ENCODE measurements at places on chromosomes 13 and 19.

GRCh38 chr13:30608364-30608763, 9.4 kb upstream of the USPL1 start:
- DNase-seq: no peak

GRCh38 chr13:23790577-23791170, 98.5 kb downstream of the MIPEP start:
- DNase-seq: peak; percentile 96

- no peak for DNase-seq
These were observed 33.2 kb downstream of the RNASEH2B start for GRCh38 chr13:50942630-50943311.

GRCh38 chr19:8390617-8390981, 439 bp downstream of the RAB11B start:
- peak; percentile 90 for DNase-seq

GRCh38 chr13:24740014-24740890, 23.7 kb upstream of the RNF17 start:
- DNase-seq: no peak

- DNase-seq: peak; percentile 83
These were observed 4.7 kb downstream of the PNMA8A start for GRCh38 chr19:46466536-46467196.

- DNase-seq: peak; percentile 6
These were observed 40.3 kb downstream of the ZNF557 start for GRCh38 chr19:7109678-7110289.

DNA sequence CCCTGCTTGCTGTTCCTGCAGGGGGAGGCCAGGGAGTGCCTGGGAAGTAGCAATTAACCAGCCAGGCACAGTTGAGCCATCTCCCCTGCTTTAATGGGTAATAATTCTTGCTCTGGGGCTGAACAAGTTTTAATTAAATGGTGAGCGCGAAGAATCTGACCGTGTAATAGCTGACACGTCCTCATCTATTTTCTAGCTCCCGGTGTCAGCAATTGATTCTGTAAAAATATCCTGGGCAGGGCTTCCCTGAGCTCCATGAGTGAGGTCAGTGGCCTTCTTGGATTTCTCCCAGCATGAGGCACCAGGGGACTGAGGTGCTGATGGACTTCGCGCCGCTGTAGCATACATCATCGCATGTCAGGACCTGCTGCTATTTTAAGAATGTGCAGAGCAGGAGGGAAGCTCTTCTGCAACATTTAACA, 26.9 kb downstream of the SIPA1L3 start:
- no peak for DNase-seq

DNA sequence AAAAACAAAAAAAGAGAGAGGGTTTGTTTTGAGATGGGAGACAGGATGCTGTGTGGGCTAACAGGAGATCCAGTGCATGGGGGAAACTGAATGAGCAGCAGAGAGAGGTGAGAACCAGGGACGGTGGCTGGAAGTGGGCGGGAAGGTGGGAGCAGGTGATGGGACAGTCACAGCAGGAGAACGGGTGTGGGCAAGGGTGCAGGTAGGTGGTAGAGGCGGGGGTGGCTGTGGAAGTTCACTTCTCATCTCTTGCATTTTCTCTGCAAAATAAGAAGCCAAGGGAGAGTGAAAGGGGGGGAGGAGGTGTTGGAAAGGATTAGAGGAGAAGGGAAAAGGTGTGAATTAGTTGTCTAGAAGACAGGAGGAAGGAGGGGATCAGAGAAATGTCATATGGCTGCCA, 21.9 kb downstream of the FBXO17 start:
- DNase-seq: no peak

DNA sequence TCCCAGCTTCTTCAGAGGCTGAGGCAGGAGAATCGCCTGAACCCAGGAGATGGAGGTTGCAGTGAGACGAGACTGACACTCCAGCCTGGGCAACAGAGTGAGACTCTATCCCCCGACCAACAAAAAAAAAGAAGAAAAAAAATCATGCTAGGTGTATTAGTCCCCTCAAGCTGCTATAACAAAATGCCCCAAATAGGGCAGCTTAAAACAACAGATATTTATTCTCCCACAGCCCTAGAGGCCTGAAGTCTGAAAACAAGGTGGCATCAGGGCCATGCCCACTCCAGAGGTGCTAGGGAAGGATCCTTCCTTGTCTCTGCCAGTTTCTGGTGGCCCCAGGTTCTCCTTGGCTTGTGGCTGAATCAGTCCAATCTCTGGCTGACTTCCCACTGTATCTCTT, 8.6 kb upstream of the EHD2 start:
- DNase-seq: no peak

DNA sequence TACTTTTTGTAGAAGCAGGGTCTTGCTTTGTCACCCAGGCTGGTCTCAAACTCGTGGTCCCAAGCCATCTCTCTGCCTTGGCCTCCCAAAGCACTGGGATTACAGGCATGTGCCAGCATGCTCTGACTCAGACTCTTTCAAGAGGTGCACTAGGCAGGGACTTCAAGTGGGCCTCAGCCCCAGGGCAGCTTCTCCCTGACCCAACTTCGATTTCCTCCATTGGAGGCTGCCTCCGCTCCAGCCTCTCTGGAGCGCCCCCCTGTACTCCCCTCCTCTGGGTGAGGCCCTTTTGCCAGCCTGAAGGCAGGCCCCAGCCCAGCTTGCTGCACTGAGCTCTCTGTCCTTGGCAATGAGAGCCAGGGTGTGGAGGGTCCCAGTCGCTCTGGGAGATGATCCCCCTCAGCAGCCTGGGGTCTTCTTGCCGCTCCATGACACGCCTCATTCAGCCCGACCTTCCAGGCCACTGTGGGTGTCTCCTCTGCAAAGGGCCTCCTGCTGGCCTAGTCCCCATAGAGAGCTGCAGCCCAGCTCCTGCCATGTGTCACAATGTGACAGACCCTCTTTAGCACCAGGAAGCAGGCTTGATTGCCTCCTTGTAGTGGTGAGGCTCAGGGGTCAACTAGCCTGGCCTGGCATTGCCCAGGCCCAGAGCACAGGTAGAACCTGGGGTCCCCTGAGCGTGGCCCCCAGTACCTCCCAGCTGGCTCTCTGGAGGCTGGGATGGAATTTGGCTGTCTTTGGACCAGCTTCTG, 16.4 kb downstream of the CARM1 start:
- peak; percentile 32 for DNase-seq

- DNase-seq: peak; percentile 36
These were observed 1.1 kb downstream of the COMP start for GRCh38 chr19:18789883-18790565.

DNA sequence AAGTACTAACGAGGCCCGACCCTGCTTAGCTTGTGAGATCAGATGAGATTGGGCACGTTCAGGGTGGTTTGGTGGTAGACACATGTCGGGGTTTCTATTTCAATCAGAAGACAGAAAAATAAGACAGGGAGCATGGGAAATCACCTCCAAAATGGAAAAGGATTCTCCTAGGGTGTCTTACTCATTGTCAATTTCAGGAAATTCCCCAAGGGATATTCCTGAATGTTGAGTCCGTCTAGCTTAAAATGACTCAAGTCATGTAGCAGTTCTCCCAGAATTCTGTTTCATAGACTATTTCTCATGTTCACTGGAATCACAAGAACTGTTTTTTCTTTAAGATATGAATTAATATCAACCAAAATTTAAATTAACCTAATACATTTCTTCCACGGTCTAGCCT, 380.1 kb downstream of the EFNB2 start:
- peak; percentile 76 for DNase-seq

DNA sequence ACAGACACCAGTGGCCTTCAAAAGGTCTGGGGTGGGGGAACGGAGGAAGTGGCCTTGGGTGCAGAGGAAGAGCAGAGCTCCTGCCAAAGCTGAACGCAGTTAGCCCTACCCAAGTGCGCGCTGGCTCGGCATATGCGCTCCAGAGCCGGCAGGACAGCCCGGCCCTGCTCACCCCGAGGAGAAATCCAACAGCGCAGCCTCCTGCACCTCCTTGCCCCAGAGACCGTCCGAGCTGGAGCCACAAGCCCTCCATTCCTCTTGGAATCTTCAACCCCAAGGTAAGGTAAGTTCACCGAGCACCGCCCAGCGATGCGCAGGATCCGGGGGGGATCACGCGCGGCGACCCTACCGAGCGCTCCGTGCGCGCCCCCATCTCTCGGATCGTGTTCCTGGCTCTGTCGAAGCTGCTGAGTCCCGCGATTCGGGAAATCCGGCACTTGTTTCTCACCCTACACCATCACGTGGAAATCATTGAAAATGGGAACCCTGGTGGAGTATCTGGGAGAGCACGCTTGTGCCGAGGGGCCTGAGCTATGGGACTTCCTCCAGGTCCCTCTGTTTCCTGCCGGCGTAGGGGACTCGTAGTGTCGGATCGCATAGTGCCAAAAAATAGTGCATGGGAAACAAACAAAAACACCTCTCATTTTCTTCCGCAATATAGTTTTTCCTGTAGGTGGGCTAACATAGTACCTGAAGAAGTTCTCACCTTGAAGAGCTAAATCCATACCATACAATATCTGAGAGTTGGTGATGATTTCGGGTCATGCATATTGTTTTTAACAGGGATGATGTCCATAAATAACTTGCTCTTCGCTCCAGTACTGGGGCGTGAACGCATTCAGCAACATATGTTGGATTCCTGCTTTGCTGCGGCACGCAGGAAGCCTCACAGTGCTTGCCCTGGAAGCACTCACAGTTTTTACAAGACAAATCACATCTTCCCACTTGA, 9.3 kb downstream of the PDX1 start:
- DNase-seq: no peak

DNA sequence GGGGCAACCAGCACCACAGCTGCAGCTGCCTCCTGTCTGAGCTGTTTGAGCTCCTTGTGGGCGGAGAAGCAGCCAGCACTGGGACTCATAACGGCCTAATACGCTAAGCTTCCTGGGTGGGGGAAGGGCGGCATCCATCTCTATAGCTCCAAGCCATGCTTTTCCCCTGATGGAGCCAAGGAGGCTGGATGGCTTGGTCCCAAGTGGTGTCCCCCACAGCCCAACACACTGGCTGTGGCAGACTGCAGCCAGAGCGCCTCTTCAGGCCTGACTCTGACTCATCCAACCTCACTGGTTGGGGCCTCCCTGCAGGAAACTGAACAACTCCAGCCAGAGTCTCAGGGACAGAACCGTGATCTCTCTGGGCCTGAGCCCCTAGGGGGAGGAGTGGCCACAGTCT, 537.3 kb downstream of the SUCLA2 start:
- peak; percentile 78 for DNase-seq

GRCh38 chr19:17954401-17954800, 12.5 kb upstream of the KCNN1 start:
- no peak for DNase-seq

DNA sequence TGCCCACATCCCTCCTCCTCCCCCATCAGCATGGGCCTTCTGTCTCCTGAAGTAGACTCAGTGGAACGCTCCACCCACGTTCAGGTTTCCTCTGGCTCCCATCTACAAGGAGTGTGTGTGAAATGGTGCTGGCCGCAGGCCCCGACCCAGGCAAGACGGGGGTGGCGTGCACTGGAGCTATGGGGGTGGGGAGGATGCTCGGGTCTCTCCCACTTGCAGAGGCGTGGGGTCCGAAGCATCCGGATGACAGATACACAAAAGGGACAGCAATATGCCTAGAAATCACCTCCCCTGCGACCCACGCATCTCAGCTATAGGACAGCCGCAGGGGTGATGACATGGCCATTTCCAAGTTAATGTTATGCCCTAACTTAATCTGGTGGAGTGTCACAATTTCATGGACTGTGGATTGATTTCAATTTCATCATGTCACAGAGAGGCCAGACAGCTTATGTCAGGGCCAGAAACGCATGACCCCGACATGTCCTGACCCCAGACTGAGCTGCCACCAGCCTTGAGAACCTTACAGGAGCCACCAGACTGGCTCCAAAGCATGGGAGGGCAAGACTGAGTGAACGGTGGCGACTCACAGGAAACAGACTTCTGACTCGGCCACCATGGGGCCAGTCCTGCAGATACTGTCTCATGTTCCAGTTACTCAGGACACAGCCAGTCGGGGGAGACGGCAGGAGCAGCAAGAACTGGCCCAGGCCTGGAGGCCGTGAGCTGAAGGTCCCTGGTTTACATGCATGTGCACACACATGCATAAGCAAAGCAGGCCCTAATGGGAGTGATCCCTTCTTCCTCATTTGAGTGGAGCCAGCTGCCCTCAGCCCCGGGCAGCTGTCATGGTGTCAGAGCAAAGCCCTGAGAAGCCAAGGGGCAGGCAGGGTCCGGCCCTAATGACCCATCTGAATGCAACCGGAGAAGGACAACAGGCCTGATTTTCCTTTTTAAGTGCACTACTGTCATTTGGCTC, 82.2 kb downstream of the SLC7A1 start:
- DNase-seq: peak; percentile 39

- no peak for DNase-seq
These were observed 11.4 kb downstream of the MCF2L start for GRCh38 chr13:112980434-112980833.

GRCh38 chr19:19463348-19464117, 51.8 kb downstream of the TSSK6 start:
- peak; percentile 51 for DNase-seq

DNA sequence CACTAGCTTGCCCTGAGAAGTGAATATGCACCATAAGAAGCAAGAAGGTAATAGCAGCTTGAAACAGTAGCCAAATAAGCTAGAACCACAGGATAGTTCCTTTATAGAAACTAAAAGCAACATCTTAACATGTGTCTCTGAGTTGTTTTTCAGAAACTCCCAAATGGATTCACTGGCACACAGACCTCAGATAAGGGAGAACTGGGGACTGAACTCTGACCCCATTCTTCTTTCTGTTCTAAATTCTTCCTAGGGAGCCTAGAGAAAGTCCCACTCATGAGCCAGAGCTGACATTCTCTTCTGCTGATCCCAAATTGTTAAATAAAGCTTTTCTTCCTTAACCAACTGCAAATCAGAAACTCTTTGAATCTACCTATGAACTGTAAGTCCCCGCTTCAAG, 146.1 kb downstream of the PCDH9 start:
- no peak for DNase-seq

DNA sequence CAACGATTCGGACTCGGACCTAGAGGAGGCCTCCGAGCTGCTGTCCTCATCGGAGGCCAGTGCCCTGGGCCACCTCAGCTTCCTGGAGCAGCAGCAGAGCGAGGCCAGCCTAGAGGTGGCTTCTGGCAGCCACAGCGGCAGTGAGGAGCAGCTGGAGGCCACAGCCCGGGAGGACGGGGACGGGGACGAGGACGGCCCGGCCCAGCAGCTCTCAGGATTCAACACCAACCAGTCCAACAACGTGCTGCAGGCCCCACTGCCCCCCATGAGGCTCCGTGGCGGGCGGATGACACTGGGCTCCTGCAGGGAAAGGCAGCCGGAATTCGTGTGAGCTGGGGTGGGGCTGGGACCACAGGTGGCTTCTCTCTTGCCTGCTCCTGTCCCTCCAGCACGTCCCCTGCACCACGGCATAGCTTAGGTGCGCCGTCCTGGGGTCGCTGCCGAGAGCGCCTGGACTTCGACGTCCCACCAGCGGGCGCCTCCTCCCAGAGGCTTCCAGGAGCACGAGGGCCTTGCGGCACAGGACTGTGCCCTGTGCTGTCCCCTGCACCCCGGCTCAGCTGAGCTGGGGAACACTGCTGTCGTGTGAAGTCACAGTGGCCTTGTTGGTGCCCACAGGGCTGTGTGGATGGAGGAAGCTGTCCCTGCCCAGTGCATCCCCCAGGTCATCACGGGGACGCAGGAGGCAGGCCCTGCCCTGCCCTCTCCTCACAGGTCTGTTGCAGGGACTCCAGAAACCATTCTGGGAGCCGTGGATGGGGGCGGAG, 9.3 kb downstream of the POLR2E start:
- no peak for DNase-seq
